H9 (cell line): ENCODE measurements at places on chromosomes 12 and 14.

- no peak overlapping the region for H3K27ac ChIP-seq
- no peaks in the 10 kb centered on the region for H3K27me3 ChIP-seq
- H3K36me3 ChIP-seq = peaks cover 42% of the 10 kb centered on the region
Measured at GRCh38 chr12:131800594-131801135, 27.5 kb upstream of the MMP17 start.

DNA sequence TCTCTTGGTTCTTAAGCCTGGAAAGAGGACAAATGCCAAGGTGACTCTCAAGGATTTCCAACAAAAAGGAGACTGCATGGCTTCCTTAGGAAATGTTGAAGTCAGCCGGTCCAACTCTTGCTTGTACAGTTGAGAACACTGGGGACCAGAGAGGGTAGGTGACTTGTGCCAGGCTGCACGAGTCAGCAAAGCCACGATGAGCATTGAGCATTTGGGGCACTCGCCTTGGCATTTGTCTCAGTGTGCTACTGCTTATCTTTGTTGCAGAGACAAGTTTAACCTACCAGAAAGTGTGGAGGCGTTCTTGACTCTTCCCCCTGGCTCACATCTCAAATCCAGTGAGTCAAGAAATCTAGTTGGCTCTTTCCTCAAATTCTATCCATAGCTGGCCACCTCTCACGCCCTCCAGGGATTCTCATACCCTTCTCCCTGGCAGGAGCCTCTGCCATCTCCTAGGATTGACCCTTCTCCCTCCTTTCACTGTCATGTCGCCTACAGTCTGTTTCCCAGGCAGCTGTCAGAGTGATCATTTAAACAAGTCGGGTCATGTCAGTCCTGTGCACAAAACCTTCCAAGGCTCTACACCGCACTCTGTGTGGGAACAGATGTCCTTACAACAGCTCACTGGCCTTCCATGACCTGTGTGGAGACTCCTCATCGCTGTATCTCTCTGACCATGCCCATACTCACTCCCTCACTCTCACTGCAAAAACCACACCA lies 17.2 kb upstream of the KRT83 start:
- no peak overlapping the region for H3K4me3 ChIP-seq
- H3K27ac ChIP-seq = no peak overlapping the region

DNA sequence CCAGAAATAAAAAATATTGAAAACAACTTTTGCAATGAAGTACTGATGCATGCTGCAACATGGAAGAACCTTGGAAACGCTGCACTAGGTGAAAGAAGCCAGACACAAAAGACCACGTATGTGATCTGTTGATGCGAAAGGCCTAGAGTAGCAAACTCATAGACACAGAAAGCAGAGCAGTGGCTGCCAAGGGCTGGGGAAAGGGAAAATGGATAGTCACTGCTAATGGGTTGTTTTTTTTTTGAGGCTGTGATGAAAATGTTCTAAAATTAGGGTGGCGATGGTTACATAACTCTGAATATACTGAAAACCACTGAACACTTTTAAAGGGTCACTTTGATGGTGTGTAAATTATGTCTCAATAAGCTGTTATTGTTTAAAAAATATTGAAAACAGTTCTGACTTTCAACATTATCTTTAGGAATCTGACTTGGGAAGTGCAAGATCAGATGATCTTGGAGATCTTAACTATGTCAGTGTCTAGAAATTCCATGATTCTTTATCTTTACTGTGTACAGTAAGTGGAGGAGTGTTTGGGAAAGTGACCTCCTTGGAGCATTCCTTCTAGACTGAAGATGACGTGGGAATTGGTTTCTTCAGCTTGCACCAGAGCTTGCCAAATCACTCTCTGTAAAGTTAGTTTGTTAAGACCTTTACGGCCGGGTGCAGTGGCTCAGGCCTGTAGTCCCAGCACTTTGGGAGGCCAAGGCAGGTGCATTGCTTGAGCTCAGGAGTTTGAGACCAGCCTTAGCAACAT lies 12.4 kb downstream of the MLXIP start:
- peaks cover 2% of the 10 kb centered on the region; the same call in 1 of the 2 replicates for H3K4me1 ChIP-seq
- H3K27ac ChIP-seq = no peak overlapping the region
- H3K36me3 ChIP-seq = peaks cover 5% of the 10 kb centered on the region
- DNase-seq = no peak
- no peak overlapping the region for H3K4me3 ChIP-seq

DNA sequence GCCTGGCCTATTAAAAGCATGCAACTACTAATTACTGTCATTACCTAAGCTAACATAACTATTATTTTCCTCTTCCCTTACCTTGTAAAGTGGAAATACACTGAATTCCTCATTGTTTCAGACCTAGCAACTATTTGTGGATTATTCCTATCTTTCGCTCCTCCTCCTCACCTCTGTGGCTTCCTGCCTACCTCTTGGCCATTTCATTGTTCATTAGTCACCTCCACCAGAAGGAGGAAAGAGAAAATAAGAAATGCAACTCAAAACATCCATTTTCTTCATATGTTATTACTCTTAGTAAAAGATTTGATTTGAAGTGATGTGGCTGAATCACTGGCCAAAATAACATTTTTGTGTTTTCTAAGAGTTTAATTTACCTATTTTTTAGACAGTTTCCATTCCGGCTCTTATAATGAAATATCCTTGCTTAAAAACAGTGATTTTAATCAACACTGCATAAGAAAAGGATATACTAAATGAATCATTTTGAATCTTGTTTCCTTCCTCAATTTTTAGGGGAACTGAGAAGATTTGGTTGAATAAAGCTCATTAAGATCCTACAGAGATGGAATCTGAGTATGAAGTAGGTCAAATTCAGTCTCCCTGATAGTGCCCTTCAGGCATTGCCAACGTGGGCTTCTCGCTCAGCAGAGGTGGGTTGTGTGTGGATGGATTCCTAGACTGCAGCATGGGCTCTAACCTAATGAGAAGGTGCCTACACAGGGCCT lies 27.6 kb upstream of the ARHGAP5 start:
- no peaks in the 10 kb centered on the region for H3K27me3 ChIP-seq
- H3K4me1 ChIP-seq = no peaks in the 10 kb centered on the region
- DNase-seq = no peak
- no peak overlapping the region for H3K4me3 ChIP-seq

- no peak overlapping the region for H3K4me3 ChIP-seq
- DNase-seq = no peak
- H3K27me3 ChIP-seq = no peaks in the 10 kb centered on the region
- no peaks in the 10 kb centered on the region for H3K36me3 ChIP-seq
Measured at GRCh38 chr12:94585626-94586025, 64.7 kb downstream of the TMCC3 start.

GRCh38 chr12:24425601-24425970 lies 476.1 kb upstream of the SOX5 start:
- H3K27me3 ChIP-seq = no peaks in the 10 kb centered on the region
- no peak for DNase-seq
- H3K4me3 ChIP-seq = no peak overlapping the region
- no peak overlapping the region for H3K27ac ChIP-seq
- H3K36me3 ChIP-seq = no peaks in the 10 kb centered on the region

- H3K4me1 ChIP-seq = no peaks in the 10 kb centered on the region; the same call in 1 of the 2 replicates
- H3K36me3 ChIP-seq = peaks cover 32% of the 10 kb centered on the region
- H3K27me3 ChIP-seq = no peaks in the 10 kb centered on the region
- no peak overlapping the region for H3K4me3 ChIP-seq
Measured at GRCh38 chr12:83190631-83191390, 504.1 kb downstream of the TMTC2 start.
